ENCODE measurements at places on chromosomes 4 and X. TPM values are rescaled to one million over a fixed set of nuclear protein-coding genes. Genes with fewer than 3 reads are reported as not detected.

GRCh38 chr4:95580226-95580625 lies 31.5 kb upstream of the UNC5C start:
- no peak for DNase-seq

DNA sequence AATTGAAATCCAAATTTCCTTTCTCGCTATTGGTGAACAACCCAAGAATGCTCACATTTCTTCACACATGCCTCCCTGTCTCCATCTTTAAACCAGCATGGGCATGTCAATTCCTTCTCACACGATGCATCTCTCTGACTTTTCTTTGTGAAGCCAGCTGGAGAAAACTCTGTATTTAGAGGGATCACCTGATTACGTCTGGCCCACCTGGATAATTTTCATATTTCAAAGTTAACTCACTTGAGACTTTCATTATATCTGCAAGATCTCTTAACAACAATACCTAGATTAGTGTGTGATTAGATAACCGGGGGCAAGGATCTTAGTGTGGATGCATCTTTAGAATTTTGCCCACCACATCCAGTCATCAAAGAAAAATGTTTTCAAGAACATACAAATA lies 164.0 kb downstream of the TMEM47 start:
- DNase-seq, result no peak

GRCh38 chr4:109701566-109702410 lies 1.5 kb downstream of the CASP6 start:
- peak; percentile 12 for DNase-seq

Gene CSAG1
- not detected for polyA plus RNA-seq

DNA sequence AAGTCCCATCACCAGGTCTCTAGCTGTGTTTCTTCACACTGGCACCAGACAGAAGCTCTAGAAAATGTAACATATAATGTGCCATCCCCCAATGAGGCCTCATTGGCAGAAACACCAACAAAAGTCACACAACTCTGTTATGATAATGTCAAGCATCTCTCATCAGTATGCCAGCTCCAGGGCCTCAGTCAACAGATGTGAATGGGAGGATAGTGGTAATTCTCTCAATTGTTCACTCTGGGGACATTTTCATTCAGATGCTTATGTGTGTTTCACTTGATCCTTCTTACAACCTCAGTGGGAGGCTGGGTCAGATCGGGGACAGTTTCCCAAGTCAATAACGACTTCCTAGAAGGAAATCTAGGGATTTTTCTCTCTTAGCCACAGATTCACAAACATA lies 57.5 kb upstream of the SCOC start:
- no peak for DNase-seq

Gene SORBS2
- polyA plus RNA-seq, result 79.5 TPM
